Stimulated activated CD8-positive, alpha-beta memory T cell treated with anti-CD3 and anti-CD28 coated beads, Interleukin-15, amount 100 ng/mL, for 1 hour (primary cell): ENCODE measurements at places on chromosomes 7 and 10.

DNA sequence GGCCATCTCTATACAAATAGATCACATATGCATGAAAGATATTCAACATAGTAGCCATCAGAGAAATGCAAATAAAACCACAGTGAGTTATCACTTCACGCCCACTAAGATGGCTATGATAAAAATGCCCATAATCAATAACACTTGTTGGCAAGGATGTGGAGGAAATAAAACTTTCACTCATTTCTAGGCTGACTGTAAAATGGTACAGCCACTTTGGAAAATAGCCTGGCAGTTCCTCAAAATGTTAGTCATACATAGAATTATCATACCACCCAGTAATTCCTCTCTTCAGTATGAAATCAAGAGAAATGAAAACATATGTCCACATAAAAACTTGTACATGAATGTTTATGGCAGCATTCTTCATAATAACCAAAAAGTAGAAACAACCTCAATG, 324.9 kb downstream of the LRRTM3 start:
- DNase-seq: no peak

GRCh38 chr10:107741971-107742370, 577.5 kb upstream of the SORCS1 start:
- DNase-seq: no peak

DNA sequence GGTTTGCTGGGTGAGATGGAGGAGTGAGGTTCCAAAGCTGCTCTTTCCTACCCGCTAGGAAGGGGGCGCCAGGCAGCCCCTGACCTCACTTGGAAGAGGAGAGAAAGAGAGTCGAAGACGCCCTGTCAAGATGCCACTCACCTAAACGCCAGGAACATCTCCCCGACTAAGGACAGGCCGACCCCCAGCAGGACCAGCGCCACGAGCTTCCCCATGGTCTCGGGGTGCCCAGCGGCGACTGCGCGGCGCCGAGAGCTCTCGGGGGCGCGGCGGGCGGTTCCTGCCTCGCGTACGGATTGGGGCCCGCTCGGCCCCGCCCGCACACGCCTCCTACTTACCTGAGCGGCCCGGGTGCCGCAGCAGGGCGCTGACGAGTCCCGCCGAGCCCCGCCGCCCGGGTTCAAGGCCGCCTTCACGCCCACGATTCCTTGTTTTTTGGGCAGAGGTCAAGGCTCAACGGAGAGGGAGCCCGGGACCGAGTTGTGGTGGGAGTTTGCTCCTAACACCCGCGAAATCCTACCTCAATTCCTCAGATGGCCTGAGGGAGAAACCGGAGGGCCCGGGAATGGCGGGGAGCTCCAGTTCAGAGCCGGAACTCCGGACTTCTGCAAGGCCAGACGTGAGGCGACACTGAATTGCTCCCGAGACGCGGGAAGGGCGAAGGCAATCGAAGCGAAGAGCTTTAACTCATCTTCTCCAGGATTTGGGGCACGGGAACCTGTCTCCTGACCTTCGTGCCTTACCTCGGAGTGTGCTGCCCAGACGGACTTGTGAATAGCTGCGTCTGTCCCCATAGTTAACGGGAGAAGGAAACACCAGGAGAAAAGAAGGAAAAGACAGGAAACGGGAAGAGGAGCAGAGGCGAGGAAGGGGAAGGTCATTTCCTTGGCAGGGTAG, at the start of gene PON3:
Gene PON3 (minus strand): TSS at position 240 of the 897 bp plus-strand sequence. CDS start 25 bp downstream, at position 215.
- no peak for DNase-seq

- no peak for DNase-seq
Measured at GRCh38 chr10:69492746-69493462, 41.6 kb downstream of the TSPAN15 start.

GRCh38 chr7:101164071-101164840, 1.1 kb downstream of the VGF start:
- DNase-seq: no peak

- DNase-seq: no peak
Measured at GRCh38 chr7:137734221-137734620, 112.6 kb downstream of the DGKI start.

DNA sequence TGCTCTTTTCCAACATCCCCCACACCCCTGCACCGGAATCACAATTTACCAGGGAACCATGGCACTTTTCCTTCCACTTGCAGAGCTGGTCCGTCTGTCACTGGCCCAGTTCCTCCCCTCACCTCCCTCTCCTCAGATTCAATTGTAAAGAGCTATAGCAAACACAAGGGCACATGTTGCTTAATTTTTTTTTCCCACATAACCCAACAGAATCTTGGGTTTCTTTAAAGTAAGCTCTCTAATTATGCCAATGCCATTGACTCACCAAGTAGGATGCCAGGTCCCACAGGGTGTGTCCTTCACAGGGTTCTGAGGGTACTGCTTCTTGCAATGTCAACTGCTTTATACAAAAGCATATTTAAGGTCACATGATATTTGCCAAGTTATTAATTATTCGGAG, 262.2 kb downstream of the AUTS2 start:
- no peak for DNase-seq

- no peak for DNase-seq
Measured at GRCh38 chr7:24902276-24902675, 77.7 kb downstream of the OSBPL3 start.

DNA sequence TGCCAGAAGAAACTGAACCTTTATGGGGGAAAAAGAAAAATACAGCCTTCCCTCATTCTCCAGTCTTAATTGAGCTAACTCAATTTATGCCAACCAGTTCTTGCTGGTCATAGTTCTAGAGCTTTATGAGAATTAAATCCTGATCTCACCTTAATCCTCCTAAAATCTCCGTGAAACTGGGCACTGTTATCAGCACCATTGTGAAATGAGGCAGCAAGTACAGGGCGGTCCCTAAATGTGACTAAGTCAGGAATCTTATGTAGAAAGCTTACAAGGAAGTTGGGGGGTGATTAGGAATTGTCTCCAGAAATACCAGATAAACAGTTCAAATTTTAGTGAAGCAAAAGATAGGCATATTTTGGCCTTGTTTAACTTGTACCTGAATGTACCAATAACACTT, 10.7 kb upstream of the INSYN2A start:
- DNase-seq: no peak

DNA sequence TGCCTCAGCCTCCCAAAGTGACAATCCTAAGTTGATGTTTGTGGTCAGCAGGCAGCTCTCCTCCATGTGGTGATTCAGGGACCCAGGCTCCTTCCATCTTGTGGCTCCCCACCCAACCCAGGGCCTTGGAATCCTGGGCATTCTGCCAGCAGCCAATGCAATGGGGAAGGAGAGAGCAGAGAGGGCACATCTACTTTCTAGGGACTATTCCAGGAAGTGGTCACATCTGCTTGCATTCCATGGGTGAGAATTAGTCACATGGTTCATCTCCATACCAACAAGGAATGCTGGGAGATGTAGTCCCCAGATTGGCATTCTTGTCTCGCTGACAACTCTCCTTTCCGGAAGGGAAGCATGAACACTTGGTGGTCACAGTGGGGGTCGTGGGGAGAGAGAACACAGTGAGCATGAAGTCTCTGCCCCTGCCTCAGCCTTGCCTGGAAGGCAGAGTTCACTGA, 9.9 kb upstream of the SRRM3 start:
- no peak for DNase-seq

- DNase-seq: no peak
Measured at GRCh38 chr7:47066976-47067614, 514.8 kb downstream of the TNS3 start.

GRCh38 chr10:97499561-97500296, 1.0 kb downstream of the UBTD1 start:
- DNase-seq: no peak

GRCh38 chr7:104124469-104124868, 83.3 kb downstream of the ORC5 start:
- no peak for DNase-seq

DNA sequence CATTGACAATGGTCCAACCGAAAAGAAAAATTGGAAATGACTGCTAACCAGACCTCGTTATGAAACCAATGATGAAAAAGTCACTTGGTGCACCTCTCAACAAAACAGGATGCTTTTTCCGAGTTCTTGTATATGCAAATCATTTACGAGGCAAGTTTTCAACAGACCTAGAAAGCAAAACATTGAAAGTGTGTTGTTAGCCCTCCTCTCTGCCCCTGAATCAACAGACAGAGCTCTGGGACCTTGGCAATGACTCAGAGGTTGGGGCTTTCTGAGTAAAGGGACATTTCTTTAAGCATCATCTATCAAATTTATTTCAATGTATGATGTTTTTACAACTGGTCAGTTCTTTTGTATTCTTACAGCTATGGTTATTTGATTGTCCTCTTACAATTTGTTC, 16.3 kb upstream of the DKK1 start:
- no peak for DNase-seq

- DNase-seq: no peak
Measured at GRCh38 chr10:118977022-118977599, 52.4 kb upstream of the NANOS1 start.

GRCh38 chr7:159078911-159079270, 65.8 kb downstream of the VIPR2 start:
- no peak for DNase-seq
